NCI-H748 treated with DMSO at 0.1 percent for 48 hours (cell line): ENCODE measurements at places on chromosomes 2 and 18.

DNA sequence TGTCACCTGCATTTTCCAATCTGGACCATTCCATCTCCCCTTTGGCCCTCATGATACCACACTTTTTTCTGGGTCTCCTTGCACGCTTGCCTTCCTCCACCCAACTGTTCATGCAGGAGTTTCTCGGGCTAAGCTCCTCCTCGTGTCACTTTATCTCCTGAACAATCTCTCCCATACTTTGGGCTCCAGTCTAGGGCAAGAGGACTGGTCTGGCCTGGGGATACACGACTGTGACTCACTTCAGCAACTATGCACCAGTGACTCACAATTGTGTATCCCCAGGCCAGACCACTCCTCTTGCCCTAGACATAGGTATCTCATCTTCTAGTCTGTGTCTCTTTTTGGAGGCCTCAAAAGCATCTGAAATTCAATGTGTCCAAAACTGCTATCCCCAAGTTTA, 149.4 kb upstream of the PTPRM start:
- no peak for DNase-seq

GRCh38 chr2:25305775-25306174, 36.0 kb downstream of the DNMT3A start:
- no peak for DNase-seq

DNA sequence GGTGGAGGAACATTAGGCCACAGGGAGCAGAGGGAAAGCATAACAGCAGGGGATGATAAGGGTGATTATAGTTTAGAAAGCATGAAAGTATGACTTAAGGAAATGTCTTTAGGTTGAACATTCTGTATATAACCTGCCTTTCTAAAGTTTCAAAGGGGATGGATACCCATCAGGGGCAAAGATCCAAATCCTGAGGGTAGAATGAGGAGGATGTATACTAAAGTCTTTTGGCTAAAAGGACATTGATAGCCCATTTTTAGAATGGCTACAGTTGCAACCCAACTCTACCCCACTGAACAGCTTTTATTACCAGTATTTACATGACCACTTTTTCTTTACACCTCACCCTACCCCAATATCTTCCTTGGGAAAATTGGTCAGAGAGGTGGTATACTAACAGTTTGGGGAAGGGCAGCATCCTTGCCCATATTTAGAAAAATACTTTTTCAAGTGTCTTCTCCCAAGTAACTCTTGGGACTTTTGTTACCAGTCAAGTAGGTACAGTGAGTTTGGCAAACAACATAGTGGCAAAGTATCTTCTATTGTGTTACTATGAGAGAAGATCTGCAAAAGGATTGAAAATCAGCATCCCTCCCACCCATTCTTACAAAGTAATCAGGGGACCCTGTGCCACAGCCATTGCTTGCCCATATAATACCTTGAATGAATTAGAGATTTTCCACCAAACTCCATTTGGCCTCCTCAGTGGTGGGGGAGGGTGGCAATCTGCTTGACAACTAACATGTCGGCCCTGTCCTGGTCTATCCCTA, 8.3 kb downstream of the MAT2A start:
- DNase-seq = no peak

DNA sequence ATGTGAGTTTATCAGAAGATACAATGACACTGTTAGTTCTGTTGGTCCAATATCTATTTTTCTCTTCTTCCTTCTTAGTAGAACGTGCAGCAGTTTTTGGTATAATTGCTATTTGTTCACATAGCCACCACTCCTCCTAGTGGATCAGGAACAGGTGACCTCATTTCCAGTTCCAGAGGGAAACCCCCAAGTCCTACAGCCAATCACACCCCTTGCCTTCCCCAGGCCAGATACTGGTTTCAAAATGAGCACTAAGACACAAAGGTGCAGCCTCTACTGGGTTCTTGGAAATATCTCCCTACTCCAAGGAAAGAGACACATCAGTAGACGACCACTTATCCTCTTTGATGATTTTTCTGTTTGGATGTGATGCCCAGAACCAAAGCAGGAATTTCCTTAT, 103.2 kb downstream of the TCF4 start:
- DNase-seq = no peak

GRCh38 chr2:66498289-66498975, 63.5 kb downstream of the MEIS1 start:
- DNase-seq = no peak

DNA sequence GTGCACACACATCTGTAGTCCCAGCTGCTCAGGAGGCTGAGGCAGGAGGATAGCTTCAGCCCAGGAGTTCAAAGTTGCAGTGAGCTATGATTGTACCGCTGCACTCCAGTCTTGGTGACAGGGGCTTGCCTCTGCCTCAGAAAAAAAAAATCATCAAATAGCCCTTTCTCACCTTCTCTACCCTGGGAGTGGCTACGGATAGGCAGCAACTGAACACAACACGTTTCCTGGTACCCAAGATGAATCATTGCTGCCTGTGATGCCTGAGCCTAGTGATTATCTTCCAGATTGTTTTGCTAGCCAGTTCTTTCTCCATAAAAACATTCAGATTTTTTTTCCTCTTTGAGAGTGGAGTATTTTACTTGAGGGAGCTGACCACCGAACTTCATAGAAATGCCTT, 13.5 kb downstream of the INPP4A start:
- DNase-seq = no peak

DNA sequence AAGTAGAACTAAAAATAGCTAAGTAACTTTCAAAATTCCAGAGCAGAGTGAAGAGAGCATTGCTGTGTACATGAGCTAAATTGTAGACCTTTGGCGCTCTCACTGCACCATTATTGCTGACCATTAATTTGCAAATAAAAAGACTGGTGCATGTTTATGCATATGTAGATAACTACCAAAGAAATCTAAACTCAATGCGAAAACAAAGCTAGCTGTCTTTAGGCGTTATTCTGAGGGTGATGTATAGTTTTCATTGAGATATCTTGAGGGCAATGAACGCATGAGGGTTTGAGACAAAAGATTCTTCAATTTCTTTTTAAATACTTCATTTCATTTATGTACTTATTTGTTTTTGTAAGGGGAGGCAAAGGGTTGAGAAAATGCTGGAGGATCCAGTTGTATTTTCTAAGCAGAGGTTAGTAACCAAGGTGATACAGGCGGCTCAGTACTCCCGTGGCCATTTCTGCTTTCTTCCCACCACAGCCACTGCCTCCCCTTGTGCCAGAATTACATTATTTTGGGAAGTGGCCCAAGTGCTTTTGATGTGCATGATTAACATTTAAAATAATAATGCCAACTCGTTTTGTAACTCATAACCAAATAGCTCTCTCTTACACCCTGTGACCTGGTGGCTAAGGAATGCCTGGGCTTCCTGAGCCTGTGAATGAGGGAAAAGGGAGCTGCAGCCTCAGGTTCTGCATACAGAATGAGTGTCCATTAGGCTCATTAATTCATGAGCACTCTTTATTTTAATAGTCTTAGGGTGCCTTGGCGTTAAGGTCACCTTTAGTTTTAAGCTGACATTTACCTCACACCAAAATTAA, 797.8 kb upstream of the GYPC start:
- DNase-seq = no peak

DNA sequence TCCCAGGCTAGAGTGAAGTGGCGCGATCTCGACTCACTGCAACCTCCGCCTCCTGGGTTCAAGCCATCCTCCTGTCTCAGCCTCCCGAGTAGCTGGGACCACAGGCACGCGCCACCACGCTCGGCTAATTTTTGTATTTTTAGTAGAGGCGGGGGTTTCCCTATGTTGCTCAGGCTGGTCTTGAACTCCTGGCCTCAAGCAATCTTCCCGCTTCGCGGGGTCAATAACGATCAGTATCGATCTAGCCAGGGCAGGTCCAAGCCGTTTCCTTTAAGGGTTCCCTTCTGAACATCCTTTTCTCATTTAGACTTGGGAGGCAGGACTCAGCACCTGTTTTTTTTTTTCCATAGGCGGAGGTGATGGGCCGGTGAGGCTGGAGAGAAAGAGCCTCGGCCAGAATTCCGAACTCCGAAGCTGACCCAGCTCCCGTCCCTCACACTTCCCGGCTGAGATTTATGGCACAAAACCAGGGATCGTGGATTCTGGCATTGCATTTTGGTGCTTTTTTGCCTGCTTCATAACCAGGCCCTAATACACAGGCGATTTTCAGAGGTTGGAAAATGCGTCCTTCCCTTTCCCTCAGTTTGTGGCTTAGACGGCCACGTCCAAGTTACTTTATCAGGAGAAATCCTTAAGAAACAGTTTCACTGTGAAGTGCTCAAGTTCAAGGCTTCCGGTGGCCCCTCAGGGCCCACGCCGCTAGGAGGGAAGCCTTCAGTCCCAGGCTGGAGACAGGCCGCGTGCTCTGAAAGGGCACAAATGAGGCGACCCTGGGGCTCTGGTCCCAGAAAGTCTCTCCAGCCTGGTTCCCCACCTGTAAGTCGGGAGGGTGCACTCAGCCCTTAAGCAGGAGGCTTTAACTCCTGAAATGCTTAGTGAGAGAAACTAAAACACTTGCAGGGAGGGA, 998 bp upstream of the SLC66A3 start:
- no peak for DNase-seq

GRCh38 chr2:217731805-217732204, 271.0 kb downstream of the TNS1 start:
- DNase-seq = no peak

DNA sequence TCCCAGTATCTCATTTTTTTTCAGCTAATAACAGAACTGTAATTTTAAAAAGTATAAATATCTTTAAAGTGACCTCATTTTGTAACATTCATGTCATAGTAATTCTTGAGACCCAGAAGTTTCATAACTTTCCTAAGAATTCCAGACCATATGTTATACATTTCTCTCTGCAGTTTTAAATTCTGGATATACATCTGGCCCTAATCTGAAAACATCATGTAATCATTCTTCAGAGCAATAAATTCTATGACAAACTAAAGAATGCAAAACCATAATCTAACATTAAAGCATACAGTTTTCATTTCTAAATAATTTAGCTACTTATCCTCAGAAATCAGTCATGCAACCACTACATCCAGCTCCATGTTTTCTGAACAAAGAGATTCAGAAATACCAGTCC, 198.3 kb upstream of the SLC35G4 start:
- DNase-seq = no peak

- no peak for DNase-seq
These were observed 5.3 kb downstream of the ITM2C start for GRCh38 chr2:230869914-230870543.

DNA sequence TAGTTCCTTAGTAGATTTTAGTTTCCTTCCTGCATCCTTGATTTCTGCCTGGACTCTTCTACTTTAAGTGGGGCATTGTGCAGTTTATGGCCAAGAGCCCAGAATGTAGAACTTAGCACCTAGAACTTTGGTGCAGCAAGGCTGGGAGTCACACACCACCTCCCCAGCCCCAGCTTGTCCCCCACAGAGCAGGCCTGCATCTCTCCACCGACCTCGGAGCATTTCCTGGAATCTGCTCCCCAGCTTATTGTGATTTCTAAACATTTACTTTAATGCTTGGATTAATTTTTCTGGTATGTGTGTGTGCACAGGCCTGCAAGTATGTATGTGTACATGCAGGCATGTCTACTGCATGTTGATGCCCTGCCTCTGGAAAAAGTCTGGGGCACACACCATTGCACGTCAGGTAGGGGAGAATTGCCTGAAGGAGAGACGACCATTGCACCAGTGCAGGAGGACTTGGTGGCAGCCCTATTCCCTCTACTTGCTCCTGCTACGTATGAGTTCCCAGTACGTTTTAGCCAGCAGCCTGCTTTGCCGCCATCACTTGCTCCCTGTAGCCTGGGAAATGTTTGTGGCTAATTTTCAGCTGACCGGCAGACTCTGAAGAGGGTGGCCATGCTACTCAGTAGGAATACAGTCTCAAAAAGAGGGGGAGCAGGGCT, 419.9 kb upstream of the HS6ST1 start:
- DNase-seq = no peak

GRCh38 chr2:240250985-240251847, 110.8 kb upstream of the OTOS start:
- DNase-seq = no peak

DNA sequence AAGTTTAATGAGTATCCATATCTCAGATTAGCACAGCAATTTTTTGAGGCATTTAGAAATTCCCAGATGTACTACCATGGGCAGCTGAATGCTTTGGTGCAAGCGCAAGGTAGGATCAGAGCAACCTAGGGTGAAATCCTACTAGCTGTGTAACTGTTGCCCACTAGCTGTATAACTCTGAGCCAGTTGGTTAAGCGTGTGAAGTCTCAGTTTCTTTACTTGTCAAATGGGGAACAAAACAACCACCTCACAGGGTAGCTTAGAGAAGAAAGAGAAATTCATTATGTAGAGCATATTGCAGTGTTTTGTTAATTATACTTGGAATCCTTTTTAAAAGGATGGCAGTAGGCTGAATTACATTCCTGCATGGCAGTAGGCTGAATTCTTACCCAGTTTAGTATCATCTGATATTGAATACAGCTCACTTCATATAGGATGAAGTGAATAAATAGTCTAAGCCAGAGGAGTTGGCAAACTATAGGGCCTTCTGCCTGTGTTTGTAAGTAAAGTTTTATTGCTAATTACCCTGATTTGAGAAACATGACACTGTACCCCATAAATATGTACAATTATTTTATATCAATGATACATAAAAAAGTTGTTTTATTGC, 180.7 kb downstream of the PLCL1 start:
- no peak for DNase-seq

GRCh38 chr2:156423674-156424282, 12.4 kb upstream of the GPD2 start:
- peak; percentile 71 for DNase-seq
